ENCODE measurements at places on chromosomes 5 and 9.

DNA sequence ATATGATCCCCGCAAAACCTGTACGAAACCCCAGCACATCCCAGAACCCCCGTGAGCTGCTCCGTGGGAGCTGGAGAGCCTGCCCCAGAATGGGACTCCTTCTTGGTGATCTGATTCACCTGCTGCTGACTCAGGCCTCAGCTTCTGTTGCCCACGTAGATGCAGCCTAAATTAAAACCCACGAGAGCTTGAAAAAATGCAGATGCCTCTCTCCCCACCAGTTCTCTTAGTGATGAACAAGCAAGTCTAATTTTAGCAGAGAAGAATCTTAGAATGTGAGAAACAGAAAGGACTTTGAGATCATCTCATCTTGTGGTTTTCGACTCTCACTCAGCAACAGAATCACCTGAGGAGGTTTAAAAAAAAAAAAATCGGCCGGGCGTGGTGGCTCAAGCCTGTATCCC, 57.6 kb downstream of the TMOD1 start:
- no peak for DNase-seq

- DNase-seq: no peak
Observed at GRCh38 chr9:93599571-93600403, 23.4 kb downstream of the PHF2 start.

GRCh38 chr9:99855467-99856176, 33.9 kb downstream of the NR4A3 start:
- DNase-seq: no peak

DNA sequence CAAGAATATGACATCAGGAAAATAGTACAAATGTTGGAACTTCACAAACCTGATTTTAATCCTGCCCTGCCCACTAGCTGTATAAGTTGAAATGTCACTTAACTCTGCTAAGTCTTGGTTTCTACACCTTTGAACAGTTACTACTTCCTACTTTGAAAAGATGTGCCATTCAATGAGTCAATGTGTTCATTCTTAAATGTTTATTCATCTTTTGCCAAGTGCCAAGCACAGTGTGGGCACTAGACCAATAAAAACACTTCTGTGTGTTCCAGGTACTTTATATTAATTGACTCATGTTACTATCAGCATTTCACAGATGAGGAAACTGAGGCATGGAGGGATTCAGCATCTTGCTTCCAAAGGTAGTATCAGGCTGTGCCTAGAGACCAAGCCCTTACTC, 12.8 kb downstream of the PDCL start:
- no peak for DNase-seq

DNA sequence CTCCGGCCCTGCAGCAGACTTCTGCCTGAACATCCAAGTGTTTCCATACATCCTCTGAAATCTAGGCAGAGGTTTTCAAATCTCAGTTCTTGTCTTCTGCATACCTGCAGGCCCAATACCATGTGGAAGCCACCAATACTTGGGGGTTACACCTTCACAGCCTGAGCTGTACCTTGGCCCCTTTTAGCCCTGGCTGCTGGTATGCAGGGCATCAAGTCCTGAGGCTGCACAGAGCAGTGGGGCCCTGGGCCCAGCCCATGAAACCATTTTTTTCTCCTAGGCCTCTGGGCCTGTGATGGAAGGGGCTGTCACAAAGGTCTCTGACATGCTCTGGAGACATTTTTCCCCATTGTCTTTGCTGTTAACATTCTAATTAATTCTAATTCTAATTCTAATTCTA, 680.6 kb downstream of the ELAVL2 start:
- no peak for DNase-seq

GRCh38 chr9:75128535-75128934, 40.2 kb downstream of the OSTF1 start:
- no peak for DNase-seq

- no peak for DNase-seq
Observed at GRCh38 chr5:144487761-144488160, 317.1 kb downstream of the KCTD16 start.

- no peak for DNase-seq
Observed at GRCh38 chr9:90024823-90025222, 420.0 kb downstream of the GADD45G start.

Data from NCI-H748 treated with DMSO at 0.1 percent for 48 hours (cell line).